ENCODE measurements at places on chromosomes 5 and 9. TPM values are rescaled to one million over a fixed set of nuclear protein-coding genes. Genes with fewer than 3 reads are reported as not detected.

The SLC2A8 gene
- 0.19 TPM for total RNA-seq

The TMEM232 gene
- 1.4 TPM for total RNA-seq

DNA sequence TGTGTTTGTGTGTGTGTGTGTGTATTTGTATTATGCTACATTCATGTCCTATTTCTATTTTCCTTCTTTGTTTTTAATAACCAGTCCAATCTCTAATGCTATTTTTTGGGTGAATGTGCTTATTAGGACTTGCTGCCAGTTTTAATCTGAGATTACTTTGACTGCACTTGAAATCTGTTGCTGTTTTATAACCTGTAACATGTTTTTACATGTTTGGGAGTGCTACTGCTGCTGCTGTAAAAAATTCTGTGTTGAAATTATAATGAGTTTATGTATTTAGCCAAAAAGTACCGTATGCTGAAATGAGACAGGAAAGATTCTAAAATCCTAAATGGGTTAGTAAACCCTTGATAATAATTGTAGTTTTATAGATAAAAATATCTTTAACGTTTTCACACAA is 104.7 kb upstream of the SSBP2 start:
- DNase-seq, result no peak

DNA sequence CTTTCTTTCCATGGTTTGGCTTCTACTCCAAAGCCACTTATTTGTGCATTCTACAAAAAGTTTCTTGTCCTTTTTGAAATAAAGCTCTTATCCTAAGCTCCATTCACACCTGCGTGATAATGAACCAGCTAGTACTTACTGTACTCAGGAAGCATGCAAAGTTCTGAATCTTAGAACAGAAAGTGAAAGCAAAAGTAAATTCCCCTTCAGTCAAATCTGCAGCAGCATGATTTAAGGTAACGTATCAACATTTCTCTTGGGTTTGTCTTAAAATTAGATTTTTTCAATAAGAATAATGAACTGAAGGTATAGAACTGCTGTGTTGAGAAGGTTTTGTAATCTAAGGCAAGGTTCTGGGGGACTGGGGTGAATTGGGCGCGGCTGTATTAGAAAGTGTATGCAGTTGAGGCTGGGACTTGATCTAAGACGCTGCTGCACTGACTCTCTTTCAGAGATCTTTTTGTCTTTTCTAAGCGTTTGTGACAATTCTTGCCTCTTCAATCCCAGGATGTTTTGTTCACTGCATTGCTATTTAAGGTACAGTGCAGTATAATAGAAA is at the start of gene ERAP2:
Gene ERAP2 (plus strand): TSS at position 209 of the 559 bp plus-strand sequence. CDS start 3,186 bp downstream, outside the sequence.
- peak; percentile 72 for DNase-seq

The PCDH12 gene
- total RNA-seq, result not detected

The AP3B1 gene
- total RNA-seq, result 33.1 TPM

The PLPP7 gene
- total RNA-seq, result 0.82 TPM

GRCh38 chr5:156934450-156935211 is 28.4 kb downstream of the TIMD4 start:
- peak; percentile 30 for DNase-seq

GRCh38 chr5:154178661-154179060 is 11.9 kb upstream of the GALNT10 start:
- DNase-seq, result no peak

GRCh38 chr5:119329666-119330065 is 26.2 kb upstream of the TNFAIP8 start:
- DNase-seq, result no peak

The NOXA1 gene
- 4.1 TPM for total RNA-seq

DNA sequence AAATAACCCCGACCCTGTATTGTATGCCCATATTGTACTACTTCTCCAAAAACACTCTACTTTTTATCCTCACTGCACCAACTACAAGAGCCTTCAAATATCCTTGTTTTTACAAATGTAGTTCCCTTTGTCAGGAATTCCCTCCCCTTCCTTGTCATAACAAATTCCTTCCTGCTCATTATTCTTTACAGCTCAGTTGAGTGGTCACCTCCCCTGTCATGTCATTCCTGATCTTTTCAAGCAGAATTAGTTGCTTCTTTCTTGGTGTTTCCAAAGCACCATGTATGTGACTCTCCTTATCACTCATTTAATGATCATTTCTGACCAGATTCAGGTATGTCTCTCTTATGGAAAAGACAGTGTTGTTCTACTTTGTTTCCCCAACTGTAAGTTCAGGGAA is 194.2 kb upstream of the SMC2 start:
- DNase-seq, result no peak

GRCh38 chr5:179729303-179729702 is 3.3 kb upstream of the MAML1 start:
- no peak for DNase-seq

The SPOCK1 gene
- not detected for total RNA-seq

The ARSI gene
- total RNA-seq, result not detected

GRCh38 chr5:142235870-142236672 is 88.8 kb downstream of the SPRY4 start:
- DNase-seq, result no peak

- DNase-seq, result no peak
These were observed 1073.2 kb upstream of the DMAC1 start for GRCh38 chr9:8872802-8873201.

DNA sequence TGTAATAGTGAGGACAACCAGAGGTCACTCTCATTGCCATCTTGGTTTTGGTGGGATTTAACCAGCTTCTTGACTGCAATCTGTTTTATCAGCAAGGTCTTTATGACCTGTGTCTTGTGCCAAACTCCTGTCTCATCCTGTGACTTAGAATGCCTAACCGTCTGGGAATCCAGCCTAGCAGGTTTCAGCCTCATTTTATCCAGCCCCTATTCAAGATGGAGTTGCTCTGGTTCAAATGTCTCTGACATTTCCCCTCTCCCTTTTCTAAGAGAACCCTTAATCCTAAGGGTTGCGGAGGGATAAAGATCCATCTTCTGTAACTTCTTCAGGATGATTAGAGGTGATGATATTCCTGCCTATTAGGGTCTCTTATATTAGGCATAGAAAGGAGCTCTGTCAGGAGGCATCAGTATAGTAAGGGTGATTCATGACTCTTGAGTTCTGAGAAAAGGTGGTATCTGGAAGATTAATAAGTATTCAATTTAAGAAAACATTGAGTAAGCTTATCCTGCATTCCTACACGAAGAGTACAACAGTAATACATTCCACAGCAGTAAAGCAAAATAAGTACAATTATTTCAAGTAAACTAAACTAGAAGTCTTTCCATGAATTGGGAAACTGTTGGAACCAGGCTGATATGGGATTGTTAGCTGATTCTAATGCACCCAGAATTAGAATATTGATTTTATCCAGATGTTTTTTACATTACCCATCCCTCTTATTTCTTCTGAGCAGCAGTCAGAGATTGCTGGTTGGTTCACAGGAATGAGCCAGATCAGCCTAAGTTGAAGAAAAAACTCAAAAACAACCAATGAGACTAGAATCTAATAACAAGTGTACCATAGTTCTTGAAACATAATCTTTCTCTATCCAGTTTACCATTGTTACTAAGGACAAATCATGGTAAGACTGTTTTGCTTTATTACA is 39.9 kb downstream of the SHC3 start:
- DNase-seq, result no peak

DNA sequence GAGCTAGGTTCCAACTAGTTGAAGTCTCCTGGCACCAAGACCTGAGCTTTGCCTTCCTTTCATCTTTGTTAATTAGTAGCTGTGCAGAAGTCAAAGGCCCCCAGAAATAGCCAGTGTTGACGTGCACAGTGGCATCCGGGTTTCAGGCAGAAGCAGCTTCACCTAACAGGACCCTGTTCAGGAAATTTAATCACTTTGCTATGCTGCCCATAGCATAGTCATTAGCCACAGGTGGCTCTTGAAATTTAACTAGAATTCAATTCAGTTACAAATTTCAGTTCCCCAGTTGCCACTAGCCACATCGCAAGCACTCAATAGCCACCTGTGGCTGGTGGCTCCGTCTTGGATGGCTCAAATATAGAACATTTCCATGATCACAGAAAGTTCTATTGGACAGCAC is 179.1 kb downstream of the GOLPH3 start:
- no peak for DNase-seq

The CHSY3 gene
- not detected for total RNA-seq

DNA sequence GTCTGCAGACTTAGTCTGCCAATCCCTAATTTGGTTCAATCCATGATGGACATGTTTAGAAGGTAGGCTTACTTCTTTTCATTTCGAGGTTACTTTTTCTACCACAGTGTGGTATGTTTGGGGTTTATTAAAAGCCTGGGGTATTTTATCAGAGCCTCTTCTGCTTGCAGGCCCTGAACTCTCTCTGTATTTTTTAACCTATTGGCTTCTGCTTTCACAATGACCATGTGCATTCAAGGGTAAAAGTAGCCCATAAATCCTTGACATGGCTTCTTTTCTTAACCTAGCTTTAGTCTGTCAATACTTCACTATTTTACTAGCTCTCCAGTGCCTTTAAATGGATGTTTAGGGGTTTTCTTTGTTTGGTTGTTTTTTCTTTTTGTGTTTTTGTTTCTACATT is 286.6 kb downstream of the FER start:
- no peak for DNase-seq

The RIGI gene
- total RNA-seq, result 22.6 TPM

- DNase-seq, result no peak
These were observed 168.7 kb downstream of the XRCC4 start for GRCh38 chr5:83246071-83246470.

DNA sequence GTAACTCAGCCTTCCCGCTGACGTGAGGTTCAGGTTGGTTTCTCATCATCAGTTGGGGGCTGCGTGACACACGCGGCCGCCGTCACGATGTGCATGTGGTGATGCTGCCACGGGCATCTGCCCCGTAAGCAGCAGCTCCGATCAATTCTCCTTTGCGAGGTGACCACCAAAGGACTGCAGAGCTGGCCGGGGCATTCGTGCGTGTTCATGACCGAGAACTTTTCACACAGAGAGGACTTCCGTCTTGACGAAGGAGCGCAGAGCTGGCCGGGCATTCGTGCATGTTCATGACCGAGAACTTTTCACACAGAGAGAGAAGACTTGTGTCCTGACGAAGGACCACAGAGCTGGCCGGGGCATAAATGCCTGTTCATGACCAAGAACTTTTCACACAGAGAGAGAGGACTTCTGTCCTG is 3.8 kb upstream of the LCN1 start:
- no peak for DNase-seq

GRCh38 chr9:107367727-107368502 is 84.8 kb downstream of the RAD23B start:
- no peak for DNase-seq

The RPS14 gene
- total RNA-seq, result 5,586 TPM

DNA sequence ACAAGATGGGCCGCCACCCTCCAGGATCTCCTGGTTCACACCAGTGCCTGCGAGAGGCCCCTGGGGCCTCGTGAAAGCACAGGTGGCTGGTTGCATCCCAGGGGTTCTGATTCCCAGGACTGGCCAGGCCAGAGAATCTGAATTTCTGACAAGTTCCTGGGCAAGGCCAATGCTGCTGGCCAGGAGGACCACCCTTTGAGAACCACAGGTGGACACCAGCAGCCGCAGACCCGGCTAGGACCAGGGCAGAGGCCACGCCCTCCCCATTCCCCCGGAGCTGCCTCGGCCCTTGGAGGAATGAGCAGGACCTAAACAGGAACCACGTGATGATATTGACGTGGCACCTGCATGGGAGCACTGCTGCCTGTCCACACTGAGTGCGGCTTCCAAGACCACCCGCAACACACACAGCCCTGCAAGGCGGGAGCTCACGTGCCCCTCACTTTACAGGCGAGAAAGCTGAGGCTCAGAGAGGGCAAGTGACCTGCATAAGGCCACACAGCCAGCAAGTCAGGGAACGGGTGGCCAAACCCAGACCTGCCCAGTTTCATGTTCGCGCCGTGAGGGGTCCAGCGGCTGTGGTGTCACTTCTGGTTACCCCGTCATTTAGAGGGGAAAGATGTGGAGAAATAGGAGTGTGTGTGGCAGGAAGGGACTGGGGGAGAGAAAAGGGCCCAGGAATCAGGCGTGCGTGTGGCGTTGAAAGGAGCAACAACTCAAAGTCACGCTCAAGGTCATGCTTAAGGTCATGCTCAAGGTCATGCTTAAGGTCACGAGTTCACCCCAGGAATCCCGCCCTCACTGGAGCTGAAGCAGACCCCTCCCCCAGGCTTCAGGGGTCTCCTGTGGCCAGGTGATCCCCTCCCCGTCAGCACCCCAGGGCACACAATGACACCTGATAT is 105.9 kb upstream of the IER5L start:
- DNase-seq, result no peak

- no peak for DNase-seq
These were observed 11.6 kb upstream of the PAPPA start for GRCh38 chr9:116141864-116142561.

The LCP2 gene
- total RNA-seq, result 299 TPM

- no peak for DNase-seq
These were observed 21.3 kb downstream of the TLR4 start for GRCh38 chr9:117725426-117725887.
